Central memory CD4-positive, alpha-beta T cell (primary cell): ENCODE measurements at places on chromosomes 13 and 19.

GRCh38 chr13:78372581-78372980 is 230.8 kb downstream of the POU4F1 start:
- no peak for DNase-seq

DNA sequence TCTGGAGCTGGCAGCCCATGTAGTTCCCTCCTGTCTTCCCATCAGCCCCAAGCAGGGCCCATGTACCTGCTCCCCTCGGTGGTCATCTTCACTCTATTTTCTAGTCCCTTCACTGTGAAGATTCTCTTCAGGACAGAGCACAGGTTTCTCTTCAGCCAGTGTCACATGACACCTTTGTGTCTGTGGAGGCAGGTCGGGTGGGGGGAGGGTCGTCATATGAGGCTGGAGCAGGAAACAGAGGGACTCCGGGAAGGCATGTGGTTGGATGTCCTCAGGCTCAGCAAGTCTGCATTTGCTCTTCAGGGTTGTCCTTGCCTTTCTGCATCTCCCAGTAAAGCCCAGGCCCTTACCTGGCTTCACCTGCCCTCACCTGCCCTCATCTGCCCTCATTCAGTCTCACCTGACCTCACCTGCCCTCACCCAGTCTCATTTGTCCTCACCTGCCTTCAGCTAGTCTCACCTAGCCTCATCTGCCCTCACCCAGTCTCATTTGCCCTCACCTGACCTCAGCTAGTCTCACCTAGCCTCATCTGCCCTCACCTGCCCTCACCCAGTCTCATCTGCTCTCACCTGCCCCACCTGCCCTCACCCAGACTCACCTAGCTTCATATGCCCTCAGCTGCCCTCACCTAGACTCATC is 120.3 kb downstream of the ZDHHC20 start:
- DNase-seq = no peak

DNA sequence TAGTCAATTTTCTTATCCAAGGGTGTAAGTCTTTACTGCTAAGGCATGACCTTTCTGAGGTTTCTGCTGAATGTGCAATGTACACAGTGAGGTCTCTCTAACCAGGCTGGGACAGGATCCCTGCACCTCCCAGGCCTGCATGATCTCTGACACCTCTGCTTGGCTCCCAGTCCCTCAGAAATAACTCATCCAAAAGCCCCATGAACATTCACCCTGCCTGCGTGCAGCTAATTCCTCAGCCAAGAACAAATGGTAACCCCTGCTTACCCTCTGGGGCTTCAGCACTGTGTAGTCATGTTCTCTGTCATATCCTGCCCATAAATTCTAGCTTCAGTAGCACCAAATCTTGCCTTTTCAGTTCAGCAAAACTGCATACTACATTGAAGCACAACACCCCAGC is 1146.3 kb upstream of the MIR17HG start:
- DNase-seq = no peak

GRCh38 chr13:42807241-42807640 is 25.9 kb downstream of the FAM216B start:
- no peak for DNase-seq

DNA sequence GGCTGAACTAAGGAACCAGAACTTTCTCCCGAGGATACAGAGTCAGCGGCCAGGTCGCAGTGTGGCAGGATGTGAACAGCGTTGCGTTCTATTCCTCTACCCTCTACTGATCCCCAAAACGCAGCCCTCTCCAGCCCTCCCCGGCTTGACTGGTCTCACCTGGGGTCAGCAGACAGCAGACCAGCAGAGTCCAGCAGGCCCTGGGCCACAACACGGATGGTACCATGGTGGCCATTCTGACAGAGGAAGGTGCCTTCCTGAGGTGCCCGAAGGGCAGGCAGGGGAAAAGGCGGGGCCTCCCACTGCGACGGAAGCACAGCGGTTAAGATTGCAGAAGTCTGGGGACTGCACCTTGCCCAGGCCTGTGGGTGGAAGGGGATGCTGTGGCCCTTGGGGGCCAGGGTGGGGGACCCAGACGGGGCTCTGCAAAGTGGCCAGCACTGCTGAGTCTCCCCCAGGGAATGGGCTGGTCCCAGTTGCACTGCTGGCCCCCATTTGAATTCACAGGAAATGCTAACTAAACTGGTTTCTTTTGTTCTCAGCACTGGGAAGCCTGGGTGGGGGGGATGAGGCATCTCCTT is at the start of gene ICAM3:
ICAM3 (minus strand) TSS at position 245 of the 581 bp plus-strand sequence; CDS start at position 235, 10 bp downstream.
- DNase-seq = peak; percentile 49

GRCh38 chr13:26342898-26343297 is 89.0 kb downstream of the CDK8 start:
- no peak for DNase-seq

DNA sequence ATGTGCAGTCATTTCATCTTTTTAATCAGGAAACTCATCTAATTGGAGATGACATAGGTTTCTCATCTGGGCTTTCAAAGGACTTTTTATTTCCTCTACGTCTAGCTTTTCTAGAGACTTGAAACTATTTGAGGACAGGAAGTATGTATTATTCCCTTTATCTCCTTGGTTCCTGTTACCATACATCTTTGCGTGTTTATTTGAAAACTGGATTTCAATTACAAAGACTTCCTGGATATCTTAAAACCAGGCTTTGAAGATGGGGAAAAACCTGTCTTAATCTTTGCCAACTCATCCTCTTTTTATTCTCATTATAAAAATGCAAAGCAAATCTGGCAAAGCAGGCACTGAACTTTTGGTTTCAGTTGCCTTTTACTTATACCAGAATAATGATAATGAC is 130.5 kb downstream of the LMO7 start:
- peak; percentile 43 for DNase-seq

DNA sequence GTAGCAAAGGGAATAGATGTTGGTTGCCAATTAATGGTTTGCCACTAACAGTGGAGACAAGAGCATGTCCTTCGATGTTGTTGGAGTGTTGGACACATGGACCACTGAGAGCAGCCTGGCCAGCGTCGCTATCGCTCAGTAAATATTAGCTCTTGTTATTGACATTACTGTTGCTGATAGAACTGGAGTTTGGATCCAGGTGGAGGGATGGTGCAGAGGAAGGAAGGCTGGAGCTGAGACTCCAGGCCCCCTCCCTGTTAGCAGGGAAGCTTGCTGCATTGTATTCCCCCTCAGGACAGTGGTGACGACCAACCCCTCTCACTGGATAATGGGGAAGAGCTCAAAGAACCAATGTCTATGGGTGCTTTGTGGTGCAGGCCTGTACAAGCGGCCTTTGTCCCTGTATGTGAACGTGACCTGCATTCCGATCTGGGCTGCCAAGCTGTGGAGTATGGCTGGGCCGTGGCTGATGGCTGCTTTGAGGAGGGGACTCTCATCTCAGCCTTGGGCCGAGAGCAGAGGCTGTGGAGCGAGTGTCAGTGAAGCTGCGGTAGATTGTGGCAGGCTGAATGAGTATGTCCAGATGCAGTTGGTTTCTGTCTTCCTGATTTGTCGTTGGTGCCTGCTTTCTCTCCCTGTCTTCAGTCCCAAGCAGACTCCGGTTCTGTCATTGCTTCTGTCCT is 7.0 kb downstream of the CLASRP start:
- no peak for DNase-seq

DNA sequence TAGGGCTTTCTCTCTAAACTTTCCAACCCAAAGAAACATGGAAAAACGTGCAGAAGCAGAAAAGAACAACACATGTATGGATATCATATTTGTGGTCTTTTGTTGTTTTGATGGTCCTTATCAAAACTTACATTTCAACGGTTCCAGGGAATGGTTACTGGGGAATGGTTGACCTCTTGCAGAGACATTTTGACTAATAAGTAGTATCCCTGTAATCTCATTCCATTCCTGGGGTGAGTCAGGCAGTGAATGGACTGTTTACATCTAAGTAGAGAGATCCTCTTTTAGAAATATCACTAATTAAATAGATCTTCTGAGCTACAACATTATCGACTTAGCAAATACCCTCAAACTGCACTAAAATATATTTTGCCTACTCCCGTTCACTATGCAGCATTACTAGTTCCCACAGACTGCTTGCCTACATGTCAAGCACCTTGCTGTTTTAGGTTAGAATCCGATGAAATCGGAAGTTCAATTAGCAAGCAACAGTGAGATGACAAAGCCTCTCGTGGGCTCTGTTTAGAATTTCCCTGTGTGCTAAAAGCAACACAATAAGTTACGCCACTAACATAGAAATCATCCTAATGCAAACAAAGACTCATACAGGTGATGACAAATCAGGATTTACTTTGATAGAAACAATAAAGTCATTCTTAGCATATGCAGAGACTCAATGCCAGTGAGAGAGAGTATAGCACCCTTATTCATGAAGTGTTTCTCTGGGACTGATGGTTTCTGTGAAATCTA is 797.7 kb upstream of the ARGLU1 start:
- no peak for DNase-seq

GRCh38 chr13:23592596-23592995 is 22.4 kb downstream of the TNFRSF19 start:
- no peak for DNase-seq

GRCh38 chr19:1825909-1826556 is 14.0 kb upstream of the ATP8B3 start:
- DNase-seq = peak; percentile 65

GRCh38 chr19:39745643-39746042 is 7.8 kb upstream of the CLC start:
- DNase-seq = no peak

- DNase-seq = no peak
These were observed 13.0 kb downstream of the TRIP10 start for GRCh38 chr19:6752256-6753177.

DNA sequence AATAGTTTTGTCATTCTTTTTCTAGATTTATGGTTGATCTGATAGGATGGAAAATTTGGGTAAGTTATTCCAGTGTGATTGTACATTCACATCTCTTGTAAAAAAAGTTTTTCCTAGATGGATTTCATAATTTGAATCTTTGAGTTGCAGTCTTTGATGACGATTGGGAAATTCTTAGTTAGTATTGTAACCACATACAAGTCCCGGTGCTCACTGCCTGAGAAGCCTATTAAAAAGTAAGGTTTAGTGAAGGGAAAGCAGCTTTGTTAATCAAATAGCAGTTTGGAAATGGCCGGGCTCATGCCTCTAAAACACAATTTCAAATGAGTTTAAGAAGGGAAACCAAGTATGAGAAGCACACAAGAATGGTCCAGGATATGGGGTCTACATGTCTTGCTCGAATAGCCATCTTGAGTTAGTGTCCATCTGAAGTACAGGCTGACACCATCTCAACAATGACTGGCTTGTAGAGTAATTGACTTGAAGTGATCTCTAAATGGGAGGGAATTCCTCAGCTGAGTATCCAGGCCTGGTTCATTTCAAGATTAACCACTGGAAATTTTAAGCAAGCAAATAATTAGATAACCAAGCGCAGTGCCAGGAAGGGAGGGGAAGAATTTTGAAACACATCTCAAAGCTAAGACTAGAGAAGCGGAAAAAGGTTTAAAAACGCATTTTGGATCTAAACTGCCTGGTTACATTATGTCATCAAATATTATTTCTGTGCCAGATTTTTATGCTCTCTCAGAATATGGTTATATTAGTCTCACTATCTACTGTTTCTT is 1145.6 kb upstream of the MIR17HG start:
- no peak for DNase-seq

DNA sequence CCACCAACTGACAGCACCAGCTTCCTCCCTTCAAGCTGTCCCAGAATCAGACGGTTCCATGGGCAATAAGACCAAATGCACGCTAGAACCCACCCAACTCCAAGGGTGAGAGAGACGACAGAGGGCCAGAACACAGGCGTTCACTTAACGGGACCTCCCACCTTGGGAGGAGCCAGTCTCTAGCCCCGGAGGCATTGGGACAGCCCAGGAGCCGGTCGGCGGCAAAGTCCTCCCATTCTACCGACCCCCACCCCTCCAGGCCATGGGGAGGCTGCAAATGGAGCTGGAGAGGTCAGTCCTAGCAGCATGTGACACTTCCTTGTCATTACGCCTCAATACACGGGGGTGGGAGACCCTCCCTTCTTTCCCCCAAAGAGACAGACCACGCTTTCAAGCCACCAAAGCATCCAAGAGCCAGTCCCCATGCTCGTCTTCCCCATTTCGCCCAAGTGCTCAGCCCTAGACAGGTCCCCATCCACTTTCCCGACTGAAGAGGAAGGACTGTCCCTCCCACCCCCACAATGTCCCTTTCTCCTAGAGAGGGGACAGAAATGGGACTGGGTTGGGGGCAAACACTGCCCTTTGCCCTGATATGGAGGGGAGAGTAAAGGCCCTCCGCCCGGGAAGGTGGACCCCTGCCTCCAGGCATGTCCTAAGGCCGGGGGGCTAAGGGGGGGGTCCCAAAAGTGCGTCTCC is 964 bp downstream of the KHSRP start:
- no peak for DNase-seq

DNA sequence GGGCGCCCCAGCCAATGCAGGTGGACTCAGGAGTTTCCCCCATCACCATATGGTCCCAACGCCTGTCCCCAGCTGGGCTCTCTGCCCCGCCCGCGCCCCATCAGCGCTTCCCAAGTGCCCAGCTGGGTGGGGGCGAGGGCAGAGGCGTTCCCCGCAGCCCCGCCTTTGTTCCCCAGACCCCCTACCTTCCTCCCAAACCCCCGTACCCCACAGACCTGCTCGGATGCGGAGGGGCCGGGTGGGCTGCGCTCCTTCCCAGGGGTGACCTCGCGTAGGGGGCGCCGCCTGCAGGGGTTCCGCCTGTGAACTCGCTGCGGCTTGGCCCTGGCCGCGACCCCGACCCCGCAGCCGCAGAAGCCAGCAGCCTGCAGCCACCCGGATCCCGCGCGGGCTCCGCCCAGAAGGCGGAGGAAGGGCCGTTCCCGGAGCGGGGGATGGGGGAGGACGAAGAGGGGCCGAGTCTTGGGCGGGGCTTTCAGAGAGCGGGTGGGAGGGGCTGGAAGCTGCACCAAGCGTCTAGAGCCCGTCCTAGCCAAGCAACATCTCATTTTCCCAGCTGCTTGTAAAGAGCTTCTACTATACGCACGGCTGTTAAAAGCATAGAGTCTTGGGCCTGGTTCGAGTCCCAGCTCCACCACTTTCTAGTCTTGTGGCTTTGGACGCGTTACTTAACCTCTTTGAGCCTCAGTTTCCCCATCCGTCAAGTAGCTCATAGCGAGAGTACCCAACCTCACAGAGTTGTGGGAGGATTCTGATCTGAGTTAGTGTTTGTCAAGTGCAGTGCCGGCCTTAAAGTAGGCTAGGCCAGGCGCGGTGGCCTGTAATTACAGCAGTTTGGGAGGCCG is at the start of gene RAB3D:
RAB3D (minus strand) TSS at position 404 of the 845 bp plus-strand sequence. CDS start 2,258 bp downstream, outside the sequence.
- DNase-seq = peak; percentile 41
